Stimulated activated CD8-positive, alpha-beta memory T cell treated with anti-CD3 and anti-CD28 coated beads, Interleukin-2, amount 100 ng/mL, for 48 hours (primary cell): ENCODE measurements at places on chromosomes 5 and 9.

- no peak for DNase-seq
Observed at GRCh38 chr5:62486672-62487071, 74.1 kb downstream of the IPO11 start.

DNA sequence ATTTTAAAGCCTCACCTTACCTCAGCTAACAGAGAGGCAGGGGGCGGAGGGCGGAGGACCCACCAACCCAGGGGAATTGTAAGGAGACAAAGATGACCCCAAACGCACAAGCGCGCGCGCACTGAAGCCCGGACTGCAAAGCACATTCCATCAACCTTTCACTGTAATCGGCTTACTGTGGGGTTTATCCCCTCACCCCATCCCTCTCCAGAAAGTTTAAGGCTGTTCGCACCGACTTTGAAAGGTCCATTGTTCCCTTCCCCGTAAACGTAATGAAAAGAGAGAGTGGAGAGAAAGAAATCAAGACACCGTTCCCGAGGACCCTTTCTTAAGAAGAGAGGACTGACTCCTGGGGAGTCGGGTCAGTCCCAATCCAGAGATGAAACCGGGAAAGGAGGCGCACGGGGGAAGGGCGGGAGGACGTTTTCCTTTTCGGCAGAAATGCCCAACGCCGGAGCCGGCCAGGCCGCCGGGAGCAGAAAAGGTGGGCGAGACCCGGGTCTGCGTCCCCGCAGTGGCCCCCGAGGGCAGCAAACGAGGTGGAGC, 464 bp downstream of the CEMIP2 start:
- no peak for DNase-seq

DNA sequence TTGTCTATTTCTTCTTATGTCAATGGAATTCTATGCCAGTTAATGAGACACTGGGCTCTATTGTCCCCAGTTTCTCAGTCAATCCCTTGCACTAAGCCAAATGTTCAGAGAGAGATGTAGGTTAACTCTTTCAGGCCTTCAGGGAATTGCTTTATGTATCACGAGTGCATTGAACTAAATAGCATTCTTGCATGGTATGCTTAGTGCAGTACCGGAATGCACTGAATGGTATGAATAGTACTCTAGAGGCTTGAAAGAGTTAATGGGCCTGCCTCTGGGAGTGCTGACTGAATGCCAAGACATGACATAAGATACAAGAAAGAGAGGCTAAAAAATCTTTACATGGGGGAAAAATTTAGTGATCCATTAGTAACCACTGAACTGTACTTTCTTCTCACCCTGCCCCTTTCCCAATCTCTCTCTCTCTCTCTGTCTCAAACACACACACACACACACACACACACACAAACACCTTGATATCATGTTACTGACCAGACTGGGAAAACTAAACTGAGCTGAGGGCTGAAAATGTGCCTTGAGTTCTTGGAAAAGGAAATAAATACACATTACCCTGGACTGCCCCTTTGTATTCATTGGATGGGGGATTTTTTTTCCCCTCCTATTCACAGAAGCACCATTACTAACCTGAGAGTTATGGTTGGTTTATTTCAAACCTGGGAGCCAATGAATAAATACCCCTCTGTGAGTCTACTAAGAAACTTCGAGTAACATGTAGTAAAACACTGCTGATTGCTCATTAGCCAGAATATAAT, 35.4 kb upstream of the TMC1 start:
- DNase-seq: no peak

DNA sequence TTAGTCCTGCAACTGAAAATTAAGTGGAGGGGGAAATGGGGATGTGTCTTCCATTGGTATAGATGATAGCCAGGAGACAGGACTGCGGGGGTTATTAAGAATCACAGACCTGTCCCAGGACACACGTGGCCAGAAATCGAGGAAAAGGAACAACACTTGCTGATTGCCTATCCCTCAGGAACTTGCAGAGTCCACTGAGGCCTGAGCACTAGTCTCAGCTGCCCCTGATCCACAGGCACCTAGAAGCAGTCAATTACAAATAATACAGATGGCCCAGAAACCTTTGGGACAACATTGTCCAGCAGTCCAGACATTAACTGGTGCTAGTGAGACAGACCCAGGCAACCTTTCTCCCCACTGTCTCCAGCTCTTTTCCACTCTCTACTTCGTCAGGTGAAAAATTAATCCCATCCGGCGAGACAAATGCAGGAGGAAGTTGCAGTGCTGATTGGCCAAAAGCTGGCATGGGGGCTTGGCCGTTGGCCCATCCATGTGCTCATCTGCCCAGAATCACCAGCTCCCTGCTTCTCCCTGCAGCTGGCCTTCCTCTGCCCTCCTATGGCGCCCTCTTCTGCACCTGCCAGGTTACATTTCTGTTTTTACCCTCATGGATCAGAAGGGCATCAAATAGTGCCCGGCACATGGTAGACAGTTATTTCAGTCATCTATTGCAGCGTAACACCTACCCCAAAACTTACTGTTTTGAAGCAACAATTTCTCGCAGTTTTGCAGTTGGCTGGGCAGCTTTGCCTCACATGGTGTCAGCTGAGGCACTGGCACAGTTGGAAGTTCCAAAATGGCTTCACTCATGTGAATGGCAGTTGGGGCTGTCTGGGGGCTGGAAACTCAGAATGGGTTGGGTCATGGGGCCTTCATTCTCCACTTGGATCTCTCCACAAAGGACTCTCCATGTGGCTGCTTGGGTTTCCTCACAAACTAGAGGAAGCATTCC, 3.6 kb upstream of the B4GALT1 start:
- no peak for DNase-seq

GRCh38 chr9:76634356-76635054, 129.7 kb upstream of the PCA3 start:
- DNase-seq: no peak

GRCh38 chr5:174688441-174689354, 35.7 kb upstream of the MSX2 start:
- no peak for DNase-seq

DNA sequence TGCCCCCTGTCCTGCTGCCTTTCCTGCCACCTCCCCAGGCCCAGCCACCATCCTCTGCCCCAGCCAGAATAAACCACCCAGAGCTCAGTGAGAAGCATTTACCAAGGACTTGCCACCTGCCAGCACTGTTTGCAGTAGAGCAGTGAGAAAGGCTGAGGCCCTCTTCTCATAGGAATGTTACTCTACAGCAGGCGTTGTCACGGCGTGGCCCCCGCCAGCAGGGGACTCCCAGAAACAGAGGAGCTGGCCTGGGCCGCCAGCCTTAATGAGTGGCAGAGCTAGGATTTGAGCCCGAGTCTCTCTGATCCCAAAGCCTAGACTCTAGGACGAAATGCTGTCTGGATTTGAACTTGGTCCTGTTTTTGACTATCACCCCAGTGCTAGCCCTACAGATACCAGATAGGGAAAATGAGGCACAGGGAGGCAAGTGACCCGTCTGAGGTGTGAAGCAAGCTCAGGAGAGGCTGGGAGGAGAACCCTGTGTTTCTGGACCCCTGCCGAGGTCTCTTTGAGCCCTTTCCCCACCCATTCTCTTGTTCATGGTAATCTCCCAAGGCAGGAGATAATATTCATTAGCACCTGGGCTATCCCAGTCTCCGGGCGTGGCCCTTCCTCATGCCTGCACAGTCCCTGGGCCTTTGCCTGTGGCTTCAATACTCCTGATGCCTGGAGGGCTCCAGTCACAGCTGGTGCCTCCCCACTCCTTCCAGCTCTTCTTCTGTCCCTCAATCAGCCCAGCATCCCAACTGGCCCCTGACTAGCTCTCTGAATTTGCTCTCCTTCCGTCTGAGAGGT, 30.7 kb downstream of the HRH2 start:
- DNase-seq: no peak

DNA sequence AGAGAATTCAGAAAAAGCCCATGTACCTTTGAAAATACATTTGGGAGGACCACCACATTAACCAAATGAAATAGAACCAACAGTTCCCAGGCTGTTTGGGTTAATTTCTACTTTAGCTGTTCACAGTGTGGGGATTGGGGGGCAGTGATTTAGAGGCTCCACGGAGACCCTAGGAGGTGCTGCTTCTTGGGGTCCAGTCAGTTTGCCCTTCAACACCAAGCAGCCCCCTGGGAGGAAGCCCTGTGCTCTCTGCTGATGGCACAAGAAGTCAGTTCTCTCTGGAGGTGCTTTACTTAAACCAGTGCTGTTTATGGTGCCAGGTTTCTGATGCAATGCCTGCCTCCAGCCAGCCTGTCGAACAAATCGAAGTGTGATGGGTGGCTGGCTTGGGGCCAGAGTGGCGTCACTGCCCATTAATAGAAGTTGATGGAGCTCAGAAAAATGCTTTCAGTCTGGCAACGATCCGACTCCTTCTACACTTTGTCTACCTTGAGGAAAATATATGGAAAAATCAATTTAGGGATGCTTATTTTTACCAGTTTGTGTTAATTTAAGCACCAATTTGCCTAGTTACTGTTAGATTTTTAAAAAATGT, 134.0 kb downstream of the SNX18 start:
- no peak for DNase-seq

- DNase-seq: no peak
Observed at GRCh38 chr9:134811673-134812342, 68.8 kb upstream of the FCN2 start.

DNA sequence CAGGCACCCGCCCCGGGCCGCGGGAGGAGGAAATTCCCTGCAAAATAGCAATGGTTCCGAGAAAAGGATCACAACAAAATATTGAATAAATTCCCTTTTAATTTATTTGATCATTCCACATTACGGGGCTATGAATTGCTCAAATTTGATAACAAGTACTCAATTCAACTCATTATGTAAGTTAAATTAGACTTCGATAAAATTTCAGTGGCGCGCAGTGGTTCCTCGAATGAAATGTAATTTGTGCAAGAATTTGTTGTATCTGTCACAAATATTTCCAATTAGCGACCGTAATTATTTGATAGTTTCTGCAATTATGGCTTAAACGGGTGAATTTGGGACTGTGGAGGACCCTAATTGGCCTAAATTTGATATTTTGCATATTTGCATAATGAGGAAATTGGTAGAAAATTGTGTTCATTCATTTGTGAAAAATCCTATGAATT, 76.0 kb upstream of the TBCA start:
- DNase-seq: no peak

- no peak for DNase-seq
Observed at GRCh38 chr5:14399054-14399692, 182.4 kb upstream of the OTULINL start.

GRCh38 chr5:69276422-69277174, 41.9 kb downstream of the CDK7 start:
- no peak for DNase-seq

DNA sequence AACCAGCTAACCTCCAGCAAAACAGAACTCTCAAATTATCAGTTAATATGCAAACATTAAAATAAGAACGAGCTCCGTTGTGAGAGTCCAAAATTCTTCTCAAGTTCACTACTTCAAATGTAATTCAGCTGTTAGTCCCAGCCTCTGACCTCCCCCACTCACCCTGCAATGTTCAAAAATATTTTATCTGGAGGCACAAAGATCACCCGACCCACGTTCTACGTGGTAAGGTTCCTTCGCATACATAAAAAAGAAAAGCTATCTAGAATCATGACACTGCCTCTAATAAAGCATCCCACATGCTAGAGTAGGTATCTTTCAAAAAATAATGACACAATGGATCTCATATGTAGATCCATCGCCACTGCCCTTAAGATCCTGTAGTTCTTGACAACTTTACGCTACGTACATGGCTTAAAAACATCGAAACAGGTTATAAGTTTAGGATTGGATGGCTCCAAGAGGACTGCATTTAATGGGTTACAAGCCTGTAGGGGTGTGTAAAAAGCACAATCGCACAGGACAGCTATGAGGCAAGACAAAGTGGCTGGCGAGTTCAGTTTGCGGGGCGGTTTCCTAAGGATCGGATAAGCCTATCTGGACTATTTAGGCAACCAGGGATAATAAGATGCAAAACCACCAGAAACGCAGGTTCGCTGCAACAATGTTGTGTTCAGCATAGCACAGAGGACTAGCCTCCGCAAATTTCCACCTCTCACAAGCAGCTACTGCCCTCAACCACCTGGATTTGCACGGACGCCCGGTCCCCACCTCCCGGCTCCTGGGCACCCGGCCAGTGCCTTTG, 969 bp downstream of the CLK4 start:
- no peak for DNase-seq

GRCh38 chr5:71623221-71623794, 36.2 kb downstream of the MCCC2 start:
- no peak for DNase-seq

DNA sequence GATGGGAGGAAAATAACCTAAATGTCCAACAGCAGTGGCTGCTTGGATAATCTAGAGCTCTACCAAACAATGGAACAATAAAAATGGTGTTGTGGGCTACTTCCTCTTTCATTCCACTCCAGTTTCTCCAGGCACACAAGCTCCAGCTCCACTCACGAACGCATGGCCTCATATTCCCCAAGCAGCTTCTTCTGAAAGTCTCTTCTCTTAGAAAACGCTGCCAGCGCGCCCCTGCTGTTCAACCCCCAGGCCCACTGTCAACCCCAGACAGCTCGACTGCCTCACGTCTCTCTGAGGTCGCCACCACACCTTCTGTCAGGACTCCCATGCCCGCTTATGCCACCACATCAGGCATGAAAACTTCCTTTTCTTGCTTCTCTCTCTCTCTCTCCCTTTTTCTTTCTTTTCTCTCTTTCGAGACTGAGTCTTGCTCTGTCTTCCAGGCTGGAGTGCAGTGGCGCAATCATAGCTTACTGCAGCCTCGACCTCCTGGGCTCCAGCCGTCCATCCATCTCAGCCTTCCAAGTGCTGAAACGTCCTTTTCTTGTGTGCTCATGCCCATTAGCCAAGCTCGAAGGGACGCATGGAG, 16.2 kb downstream of the OR2V2 start:
- DNase-seq: no peak

GRCh38 chr5:69491838-69492390, 676 bp upstream of the OCLN start:
- DNase-seq: no peak

- DNase-seq: no peak
Observed at GRCh38 chr9:26812217-26812616, 80.4 kb downstream of the CAAP1 start.

GRCh38 chr5:170483701-170484458, 19.9 kb upstream of the KCNIP1 start:
- no peak for DNase-seq

DNA sequence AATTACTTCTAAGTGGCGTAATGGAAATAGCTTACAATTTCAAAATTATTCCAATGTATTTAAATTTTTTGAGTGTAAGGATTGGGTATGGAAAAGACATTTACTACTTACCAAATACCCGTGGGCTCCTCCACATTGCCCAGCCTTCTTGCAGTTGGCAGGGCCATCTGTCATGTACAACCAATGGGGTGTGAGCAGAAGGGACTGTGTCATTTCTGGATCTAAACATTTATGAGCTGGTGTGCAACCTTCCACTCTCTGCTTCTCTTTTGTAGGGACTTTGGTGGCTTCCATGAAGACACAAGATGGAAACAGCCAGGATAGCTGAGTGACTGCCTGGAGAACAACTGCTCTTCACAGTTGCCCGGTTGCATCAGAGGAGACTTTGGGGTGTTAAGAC, 40.8 kb downstream of the FRMD3 start:
- no peak for DNase-seq
